ENCODE measurements at places on chromosomes 12 and 14.

GRCh38 chr12:46148327-46149078 is 120.3 kb downstream of the SLC38A1 start:
- DNase-seq: no peak

DNA sequence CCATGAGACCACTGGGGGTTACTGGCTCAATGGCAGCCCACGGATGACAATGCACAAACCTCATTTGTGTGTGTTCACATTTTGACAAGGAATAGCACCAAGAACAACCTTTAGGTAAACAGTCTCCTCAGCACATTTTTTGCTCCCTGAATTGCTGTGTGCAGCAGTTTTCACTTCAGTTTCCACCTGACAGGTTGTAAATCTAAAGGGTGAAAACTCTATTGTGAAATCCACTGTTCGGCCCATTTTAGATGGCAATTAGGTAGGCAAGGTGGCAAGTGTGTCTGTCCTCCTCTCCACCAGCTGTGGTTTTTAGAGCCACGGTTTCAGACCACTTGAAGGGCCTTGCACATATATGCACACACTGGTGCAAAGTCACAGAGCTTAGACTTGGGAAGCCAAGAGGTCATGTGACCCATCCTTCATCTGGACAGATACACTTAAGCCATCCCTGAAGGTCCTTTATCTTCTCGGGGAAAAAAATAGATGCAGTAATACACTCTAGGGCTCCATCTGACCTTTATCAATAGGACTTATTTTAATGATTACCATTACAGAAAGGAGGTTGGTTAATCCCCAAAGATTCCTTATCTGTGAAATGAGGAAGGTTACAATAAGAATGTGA is 23.2 kb downstream of the HAL start:
- no peak for DNase-seq

GRCh38 chr14:30020271-30020670 is 92.6 kb upstream of the PRKD1 start:
- DNase-seq: no peak

DNA sequence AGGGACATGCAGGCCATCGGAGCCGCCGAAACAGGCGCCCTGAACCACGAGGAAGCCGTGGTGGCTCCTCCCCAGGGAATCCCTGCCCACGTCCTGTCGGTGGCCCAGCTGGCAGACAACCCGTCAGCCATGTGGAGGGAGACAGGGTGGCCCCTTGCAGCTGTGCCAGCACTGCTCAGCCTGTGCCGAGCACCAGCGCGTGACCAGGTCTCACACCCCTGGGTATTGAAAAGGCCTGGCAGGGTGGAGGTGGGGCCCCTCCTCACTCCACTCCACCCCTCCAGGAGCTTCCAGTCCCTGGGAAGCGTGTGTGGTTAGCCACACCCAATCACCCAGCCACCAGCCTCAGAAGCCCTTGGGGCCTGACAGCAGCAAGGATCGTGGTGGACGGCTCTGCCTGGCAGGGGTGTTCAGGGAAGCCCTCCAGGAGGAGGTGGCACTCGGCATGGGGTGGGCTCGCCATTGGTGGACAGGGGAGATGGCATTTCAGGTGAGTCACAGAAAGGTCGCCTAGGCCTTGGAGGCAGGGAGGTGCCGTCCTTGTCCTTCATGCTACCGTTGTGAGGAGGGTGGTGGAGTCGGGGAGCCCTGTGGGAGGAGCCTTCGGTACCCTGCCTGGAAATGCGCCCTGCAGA is 12.3 kb upstream of the DLK1 start:
- DNase-seq: no peak

DNA sequence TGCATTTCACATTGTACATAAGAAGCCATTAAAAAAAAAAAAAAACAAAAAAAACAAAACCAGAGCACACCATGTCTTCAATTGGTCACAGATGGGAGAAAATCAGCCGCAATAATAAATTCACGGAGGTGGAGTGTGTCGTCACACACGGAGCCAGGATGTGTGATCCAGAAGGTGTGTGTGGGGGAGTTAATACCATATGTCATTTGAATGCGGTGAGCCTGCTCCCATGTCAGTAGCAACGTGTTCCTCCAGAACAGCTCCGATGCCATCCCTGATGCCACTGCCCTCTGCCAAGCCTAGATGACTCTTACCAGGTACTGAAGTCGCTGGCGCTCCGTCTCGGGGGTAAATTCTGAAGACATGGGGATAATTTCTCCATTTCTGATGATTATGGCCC is 197.8 kb downstream of the PPM1H start:
- DNase-seq: no peak

- peak; percentile 84 for DNase-seq
Observed at GRCh38 chr14:95515080-95515489, 1.4 kb downstream of the SYNE3 start.

DNA sequence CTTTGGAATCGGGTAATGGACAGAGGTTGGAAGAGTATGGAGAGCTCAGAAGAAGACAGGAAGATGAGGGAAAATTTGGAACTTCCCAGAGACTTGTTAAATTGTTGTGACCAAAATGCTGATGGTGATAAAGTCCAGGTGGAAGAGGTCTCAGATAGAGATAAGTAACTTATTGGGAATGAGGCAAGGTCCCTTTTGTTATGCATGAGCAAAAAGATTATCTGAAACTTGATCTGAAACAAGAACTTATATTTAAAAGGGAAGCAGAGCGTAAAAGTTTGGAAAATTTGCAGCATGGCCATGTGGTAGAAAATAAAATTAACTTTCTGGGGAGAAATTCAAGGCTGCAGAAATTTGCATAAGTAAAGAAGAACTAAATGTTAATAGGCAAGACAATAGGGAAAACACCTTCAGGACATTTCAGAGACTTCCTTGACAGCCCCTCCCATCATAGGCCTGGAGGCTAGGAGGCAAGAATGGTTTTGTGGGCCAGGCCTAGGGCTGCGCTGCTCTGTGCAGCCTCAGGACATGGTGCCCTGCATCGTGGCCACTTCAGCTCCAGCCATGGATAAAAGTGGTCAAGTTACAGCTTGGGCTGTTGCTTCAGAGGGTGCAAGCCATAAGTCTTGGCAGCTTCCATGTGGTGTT is 425.7 kb upstream of the PRICKLE1 start:
- DNase-seq: no peak

GRCh38 chr12:104494793-104495158 is 38.0 kb downstream of the CHST11 start:
- no peak for DNase-seq

DNA sequence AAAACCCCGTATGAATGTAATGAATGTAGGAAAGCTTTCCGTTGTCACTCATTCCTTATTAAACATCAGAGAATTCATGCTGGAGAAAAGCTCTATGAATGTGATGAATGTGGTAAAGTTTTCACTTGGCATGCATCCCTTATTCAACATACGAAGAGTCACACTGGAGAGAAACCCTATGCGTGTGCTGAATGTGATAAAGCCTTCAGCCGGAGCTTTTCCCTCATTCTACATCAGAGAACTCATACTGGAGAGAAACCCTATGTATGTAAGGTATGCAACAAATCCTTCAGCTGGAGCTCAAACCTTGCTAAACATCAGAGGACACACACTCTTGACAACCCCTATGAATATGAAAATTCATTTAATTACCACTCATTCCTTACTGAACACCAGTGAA is 23.8 kb downstream of the ZNF891 start:
- DNase-seq: peak; percentile 1

DNA sequence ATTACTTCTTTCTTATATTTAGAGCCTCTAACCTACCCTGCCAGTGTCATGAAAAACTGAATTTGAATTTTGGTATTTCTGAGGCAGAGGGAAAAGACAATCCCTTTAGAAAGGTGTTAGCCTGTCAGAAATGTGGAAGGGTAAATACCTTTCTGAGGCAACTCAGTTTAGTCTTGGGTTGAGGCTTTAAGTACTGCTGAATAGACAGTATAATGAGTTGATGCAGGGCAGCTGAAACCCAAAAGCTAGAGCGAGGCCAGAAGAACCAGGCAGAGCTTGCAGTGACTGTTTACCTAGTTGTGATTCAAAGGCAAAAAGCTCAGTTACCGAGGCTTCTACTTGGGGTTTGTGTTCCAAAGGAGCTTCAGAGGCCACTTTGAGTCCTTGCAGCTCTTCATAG is 18.7 kb downstream of the ZC2HC1C start:
- DNase-seq: no peak

DNA sequence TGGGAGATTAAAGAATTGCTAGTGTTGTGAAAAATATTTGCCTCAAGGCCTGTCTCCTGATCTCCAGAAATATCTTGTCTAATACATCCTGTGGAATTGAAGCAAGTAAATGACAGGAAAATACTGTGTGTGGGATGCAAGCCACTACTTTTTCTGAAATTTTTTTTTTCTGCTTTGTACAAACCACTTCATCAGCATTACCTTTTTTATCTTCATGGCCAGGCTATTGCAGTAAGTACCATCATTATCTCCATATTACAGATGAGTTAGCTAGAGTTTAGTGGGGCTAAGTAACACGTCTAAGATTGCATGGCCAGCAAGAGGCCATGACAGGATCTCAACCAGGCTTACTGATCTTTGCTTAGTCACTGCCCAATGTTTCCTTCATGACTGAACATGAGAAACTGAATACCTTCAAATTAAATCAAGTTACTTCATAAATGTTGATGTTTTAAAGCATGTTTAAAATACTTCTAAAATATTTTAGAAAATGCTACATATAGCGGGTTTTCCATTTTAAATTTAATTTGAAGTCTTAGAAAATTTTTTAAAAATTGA is 273.7 kb downstream of the SLC6A15 start:
- peak; percentile 7 for DNase-seq

GRCh38 chr12:14901228-14901562 is 15.5 kb upstream of the MGP start:
- no peak for DNase-seq

GRCh38 chr14:91280129-91280528 is 35.6 kb upstream of the GPR68 start:
- no peak for DNase-seq

GRCh38 chr12:47297993-47298392 is 218.2 kb upstream of the AMIGO2 start:
- DNase-seq: no peak

GRCh38 chr14:103840014-103840413 is 7.4 kb downstream of the PPP1R13B start:
- DNase-seq: no peak

DNA sequence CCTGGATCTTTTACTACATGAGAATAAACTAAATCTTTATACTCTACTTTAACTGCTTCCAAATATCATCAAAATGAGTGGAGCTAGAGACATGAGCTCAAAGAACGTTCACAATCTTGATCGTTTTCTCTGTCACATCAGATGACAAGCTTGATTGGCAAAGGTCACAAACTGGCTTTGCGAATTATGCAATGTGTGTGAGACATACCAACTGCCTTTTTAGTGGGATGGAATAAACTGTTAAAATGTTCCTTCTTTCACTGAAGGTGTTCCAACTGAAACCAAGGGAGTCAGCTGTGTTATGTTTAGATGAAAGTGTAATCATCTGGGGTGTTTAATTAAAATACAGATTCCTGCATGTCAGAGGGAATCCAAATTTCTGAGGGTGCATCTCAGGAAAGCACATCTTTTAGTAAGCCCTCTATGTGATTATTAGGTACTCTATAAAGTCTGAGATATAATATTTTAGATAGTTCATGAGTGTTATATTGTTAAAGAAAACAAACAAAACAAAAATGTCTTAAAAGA is 21.9 kb downstream of the KITLG start:
- DNase-seq: no peak

GRCh38 chr12:118187751-118188435 is 52.0 kb downstream of the PEBP1 start:
- no peak for DNase-seq

GRCh38 chr14:71348394-71348793 is 441.1 kb downstream of the PCNX1 start:
- DNase-seq: no peak

GRCh38 chr14:77222546-77223225 is 41.1 kb downstream of the TMEM63C start:
- no peak for DNase-seq

DNA sequence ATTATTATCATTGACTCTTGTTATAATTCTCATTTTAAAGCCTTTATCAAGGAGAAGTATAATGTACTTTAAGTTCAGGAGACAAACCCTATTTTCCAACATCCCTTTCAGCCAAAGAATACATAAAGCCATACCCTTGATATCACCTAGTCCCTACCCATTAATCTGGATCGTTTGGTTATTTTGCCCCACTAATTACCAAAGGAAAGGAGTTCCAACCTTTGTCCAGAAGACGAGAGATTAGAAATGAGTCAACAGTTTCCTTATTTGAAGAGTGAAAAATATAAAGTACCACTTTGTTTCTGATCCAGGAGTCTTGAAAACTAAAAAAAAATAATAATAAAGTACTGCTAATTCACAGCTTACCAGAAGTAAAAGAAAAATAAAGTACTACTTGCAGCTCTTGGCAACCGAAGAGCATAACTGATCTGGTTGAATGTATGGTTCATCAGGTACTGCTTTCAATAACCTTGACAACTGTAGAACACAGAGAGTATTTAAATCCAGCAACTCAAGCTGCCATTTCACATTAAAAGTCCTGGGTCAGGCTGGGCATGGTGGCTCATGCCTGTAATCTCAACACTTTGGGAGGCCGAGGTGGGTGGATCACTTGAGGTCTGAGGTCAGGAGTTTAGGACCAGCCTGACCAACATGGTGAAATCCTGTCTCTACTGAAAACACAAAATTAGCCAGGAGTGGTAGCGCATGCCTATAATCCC is 33.7 kb downstream of the LIMA1 start:
- DNase-seq: no peak

DNA sequence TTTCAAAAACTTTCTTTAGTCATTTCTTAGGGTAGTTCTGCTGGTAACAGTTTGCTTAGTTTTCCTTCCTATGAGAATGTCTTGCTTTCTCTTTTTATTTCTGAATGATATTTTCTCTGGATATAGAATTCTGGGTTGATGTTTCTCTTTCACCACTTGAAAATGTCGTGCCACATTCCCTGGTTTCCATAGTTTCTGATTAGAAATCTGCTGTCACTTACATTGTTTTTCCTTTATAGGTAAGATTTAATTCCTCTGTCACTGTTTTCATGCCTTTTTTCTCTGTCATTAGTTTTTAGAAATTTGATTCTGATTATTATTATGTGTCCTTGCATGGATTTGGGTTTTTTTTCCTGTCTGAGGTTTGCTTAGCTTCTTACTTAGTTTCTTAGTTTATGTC is 77.3 kb upstream of the PCNX4 start:
- DNase-seq: no peak

DNA sequence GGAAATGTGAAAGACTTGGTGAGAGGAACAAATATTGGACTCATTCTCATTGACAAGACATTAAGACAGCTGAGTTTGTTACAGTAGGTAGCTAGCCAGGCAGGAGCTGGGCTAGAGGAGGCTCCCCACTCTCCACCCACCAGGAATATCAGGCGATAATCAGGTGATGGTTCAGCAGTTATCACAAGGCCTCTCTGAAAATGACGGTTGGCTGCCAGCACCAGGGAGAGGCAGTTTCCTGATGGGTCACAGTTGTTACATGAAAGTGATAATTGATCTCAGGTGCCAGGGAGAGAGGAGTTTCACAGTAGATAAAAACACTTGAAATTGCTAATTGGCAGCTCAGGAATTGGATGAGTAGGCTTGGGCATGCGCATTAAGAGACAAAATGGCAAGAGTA is 116.5 kb downstream of the TMTC2 start:
- DNase-seq: no peak
